ENCODE measurements at places on chromosomes 12 and 14.

DNA sequence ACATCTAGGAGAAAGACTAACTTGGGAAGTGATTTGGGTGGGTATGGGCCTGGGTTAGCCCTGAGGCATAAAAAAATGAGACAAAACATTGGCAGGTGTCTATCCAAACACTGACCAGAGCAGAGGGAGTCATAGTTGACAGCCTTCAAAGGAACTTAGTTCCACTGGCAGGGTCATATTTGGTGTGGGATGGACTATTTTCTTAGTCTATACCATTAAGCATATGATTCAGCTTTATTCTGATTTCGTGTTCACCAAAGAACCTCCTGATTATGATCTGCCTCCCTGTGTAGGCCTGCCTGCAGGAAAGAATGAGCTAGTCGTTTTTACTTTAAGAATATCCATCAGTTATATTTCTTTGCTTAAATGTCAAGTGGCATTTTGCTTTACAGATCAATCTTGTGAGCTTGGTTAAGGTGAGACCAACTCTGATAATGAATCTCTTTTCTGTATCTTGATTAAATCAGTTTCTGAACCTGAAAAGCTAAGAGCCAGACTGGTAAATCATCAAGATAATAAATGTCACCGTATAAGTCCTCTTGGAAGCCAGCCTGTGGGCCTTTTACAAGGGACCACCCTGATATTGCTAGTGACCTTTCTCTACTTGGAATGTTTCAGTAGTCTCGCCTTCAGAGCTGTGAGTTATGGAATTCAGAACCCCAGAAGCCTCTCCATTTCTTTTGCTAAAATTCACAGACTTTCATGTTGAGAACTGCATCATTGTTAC lies 182.9 kb downstream of the MON2 start:
- no peak for DNase-seq

GRCh38 chr12:78802593-78802992 lies 62.0 kb upstream of the SYT1 start:
- DNase-seq: no peak

DNA sequence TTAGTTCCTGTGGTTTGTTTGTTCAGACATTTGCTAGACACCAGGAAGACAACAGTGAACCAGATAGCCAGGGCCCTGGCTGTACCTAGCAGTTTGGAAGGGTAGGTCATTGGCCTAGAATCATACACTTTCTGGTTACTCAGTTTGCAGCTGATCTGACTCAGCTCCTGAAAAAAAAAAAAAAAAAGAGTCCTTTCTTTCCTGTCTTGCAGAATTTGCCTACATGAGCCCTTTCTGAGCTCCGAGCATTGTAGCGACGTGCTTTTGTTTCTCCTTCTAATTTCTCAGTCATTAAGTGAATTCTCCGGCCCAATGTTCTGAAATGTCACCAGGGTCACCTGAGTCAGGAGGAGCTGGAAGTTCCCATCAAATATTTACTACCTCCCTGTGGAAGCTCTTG lies 2.4 kb downstream of the CABP1 start:
- no peak for DNase-seq

DNA sequence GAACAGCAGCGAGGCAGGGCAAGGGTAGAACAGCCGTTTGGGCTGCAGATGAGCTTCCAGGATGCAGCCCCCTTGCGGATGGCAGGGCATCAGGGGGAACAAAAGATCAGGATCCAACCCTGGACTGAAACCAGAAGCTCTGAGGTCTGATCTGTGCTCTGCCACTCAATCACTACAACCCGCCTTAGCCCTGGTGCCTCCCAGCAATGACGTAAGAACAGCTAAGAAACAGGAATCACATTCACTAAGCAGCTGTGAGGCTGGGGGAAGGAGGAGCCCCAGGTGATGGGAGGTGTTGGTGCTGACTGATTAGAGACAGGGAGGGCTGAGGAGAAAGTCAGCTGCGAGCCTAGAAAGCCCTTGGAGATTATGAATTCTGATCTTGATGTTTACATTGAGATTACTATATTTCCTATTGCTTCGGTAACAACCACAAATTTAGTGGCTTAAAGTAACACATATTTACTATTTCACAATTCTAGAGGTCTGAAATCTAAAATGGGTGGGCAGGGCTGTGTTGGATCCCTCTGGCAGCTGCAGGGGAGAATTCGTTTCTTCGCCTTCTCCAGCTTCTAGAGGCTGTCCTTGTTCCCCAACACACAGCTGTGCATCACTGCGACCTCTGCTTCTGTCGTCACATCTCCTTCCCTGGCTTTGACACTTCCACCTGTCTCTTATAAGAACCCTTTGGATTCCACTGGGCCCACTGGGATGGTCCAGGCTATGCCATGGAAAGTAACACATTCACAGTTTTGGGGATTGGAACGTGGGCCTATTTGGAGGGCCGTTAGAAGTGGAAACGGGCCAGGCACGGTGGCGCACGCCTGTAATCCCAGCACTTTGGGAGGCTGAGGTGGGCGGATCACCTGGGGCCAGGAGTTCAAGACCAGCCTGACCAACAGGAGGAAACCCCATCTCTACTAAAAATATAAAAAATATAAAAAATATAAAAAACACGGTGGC lies 6.1 kb upstream of the CD9 start:
- DNase-seq: no peak

DNA sequence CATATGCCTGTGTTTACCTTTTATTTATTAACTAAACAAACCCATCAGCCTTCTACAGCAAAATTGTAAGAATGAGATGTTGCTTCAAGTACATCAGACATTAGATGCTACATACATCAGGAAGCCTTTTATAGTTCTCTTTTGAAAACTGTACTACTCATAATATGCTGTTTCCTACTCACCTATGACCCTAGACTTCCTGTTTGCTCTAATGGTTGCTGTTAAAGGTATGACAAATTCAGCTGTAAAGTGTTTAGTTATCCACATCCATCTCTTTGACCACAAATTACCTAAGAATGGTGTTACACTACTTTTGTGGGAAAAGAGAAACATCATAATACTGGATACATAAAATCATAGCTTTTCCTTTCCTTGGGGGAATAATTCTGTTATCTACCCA lies 220.0 kb downstream of the RAD51B start:
- no peak for DNase-seq

- DNase-seq: no peak
Measured at GRCh38 chr14:78074561-78074960, 95.6 kb upstream of the NRXN3 start.

GRCh38 chr14:94163796-94164195 lies 10.3 kb upstream of the PPP4R4 start:
- DNase-seq: no peak

DNA sequence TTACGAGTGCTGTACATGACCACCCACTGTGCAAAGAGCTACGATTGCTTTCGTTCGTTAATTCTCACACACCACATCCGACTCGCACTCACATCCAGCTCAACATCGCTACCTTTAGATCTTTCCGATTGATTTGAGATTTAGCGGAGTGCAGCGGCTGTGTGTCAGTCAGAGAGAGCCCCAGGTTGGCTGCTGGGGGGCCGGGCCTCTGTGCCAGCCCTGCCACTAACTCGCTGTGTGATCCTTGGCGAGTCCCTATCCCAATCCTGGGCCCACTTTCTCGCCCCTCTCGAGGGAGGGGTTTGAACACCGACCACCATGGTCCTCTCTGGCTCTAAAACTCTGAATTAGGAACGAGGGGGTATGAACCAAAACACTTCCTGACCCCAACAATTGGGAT lies 8.6 kb downstream of the DLK1 start:
- no peak for DNase-seq

- no peak for DNase-seq
Measured at GRCh38 chr12:54356228-54356627, 8.1 kb downstream of the GPR84 start.

GRCh38 chr14:22432348-22432976 lies 156.6 kb downstream of the DAD1 start:
- DNase-seq: no peak

DNA sequence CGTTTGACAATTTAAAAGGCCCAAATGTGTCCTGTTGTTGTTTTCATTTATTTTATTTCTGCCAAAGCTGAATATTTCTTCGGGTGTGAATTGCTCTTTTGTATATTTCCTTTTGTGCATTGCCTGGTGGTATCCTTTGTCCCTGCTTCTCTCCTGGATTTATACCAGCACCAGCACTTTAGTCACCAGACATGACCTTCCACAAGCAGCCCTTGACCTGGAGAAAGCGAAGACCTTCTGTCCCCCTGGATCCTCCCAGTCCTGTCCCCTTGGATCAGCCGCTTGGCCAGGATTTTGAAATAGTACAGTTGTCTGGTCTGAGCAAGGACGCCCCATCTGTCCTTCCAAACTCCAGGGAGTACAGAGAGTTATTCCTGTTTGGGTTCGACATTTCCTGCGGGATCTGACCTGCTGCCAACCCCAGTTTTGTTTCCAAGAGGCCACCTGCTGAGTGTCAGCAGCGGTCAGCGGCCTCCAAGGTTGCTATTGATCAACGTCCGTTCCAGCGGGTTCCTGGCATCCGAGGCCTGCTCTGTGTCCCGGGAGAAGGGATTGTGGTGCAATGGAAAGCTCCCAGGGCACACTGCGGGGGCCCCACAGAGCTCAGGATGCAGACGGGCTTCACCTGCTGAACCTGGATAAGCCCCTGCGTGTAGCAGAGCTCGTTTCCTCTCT lies 45.1 kb upstream of the CHGA start:
- no peak for DNase-seq

DNA sequence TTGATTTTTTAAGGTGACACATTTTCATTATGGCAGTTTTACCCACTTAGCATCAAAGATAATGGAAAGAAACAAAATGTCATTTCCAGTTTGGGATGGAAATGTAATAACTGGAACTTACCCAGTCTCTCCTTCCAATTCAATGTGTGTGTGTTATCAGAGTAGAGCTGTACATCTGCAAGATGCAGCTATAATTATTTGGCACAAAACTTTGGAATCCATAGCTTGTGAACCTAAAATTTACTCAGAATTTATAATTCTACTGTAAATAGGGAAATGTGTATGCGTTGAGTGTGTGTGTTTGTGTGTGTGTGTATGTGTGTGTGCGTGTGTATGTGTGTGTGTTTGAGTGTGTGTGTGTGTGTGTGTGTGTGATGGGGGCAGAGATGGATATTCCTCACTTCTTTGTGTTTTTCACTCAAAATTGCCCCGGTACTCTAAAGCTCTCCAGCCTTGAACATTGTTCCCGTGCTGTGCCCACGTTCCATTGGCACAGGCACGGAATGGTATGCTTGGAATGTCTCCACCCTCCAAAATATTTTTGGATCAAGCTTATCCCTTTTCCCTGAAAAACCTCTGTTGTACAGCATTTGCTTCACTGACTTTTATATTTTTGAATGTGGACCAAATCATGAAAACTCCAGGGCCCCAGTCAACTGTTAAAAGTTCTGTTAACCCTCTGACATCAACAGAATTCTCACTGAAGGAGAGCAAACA lies 150.2 kb upstream of the BMP4 start:
- DNase-seq: no peak

DNA sequence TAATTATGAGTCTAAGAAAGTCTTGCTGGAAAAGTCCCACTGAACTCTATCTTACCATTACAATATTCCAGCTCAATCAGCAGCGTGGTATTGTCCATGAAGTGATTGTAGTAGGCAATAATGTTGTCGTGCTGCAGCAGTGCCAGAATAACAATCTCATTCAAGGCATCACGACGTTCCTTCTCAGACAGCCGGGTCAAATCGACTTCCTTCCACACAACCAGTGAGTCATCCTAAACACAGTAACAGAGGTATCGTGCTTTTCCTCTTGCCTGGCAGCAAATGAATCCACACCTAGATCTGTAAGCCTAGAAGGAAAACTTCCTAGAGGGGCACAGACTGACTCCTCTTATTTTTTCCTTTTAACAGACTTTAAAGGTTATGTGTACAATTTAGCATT lies 2.9 kb downstream of the NEK9 start:
- DNase-seq: no peak

GRCh38 chr12:17802657-17803641 lies 287.0 kb downstream of the RERGL start:
- no peak for DNase-seq

DNA sequence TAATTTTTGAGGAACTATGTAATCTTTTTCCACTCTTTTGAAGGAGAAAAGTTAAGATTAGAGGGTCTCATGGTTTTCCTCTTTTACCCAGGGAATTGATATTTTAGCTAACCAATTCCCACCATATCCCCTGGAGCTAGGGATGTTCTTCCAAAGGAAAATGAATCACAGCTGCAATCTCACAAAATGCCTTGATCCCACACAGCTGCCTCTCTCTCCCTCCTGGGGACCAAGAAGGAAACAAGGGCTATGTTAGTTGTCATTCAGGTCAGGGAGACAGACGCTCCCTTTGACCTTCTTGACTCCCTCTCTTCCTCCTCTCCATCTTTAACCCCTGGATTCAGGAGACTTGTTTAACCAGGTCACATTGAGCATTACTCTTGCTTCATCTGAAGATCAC lies 9.5 kb downstream of the DCN start:
- no peak for DNase-seq

- DNase-seq: no peak
Measured at GRCh38 chr12:132310181-132311040, 19.0 kb downstream of the GALNT9 start.

- no peak for DNase-seq
Measured at GRCh38 chr14:101561145-101561896, at the start of gene DIO3. DIO3 (plus strand) TSS chr14:101561495.

DNA sequence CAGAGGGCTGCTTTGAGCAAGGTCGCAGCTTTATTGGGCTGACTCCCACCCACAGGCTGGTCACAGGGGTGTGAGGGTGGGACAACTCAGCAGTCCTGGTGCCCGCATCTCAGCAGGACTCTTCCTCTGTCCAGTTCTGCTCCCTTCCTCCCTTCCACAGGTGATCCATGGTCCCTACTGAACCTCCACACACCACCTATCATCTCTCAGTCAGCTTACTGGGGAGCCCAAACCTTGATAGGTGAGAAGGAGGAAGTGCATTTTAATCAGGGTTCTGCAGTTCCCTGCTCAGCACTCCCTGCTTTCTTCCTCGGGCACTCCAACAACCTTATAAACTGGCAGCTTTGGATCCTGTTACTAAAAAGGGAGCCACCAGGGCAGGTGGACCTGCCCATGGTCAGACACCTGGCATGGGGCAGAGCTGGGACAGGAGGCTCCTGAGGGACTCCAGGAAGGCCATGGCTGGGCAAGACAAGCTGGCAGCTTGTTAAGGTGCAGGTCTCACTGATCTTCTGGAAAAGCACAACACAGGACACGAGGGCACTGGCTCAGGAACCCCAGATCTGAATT lies 664.6 kb downstream of the BCL11B start:
- no peak for DNase-seq

DNA sequence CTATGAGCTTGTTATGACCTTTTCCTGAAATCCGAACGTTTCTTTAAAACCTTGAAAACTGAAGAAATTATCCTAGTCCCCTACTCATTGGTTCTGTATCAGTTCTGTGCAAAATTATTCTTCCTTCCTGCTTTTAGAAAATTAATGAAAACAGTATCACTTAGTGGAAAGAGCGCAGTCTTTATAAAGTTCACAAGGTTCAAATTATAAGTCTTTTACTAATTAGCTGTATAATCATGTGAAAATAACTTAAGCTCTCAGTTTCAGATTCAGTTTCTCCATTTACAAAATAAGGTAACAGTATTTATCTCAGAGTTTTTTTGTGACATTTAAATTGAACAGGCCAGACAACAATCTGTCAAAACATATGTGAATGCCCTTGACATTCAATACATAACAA lies 306.1 kb downstream of the ADAMTS20 start:
- no peak for DNase-seq

Data from GM13976 (cell line).